Stimulated activated CD8-positive, alpha-beta memory T cell treated with anti-CD3 and anti-CD28 coated beads, Interleukin-2, amount 100 ng/mL, for 48 hours (primary cell): ENCODE measurements at places on chromosomes 11 and 22.

DNA sequence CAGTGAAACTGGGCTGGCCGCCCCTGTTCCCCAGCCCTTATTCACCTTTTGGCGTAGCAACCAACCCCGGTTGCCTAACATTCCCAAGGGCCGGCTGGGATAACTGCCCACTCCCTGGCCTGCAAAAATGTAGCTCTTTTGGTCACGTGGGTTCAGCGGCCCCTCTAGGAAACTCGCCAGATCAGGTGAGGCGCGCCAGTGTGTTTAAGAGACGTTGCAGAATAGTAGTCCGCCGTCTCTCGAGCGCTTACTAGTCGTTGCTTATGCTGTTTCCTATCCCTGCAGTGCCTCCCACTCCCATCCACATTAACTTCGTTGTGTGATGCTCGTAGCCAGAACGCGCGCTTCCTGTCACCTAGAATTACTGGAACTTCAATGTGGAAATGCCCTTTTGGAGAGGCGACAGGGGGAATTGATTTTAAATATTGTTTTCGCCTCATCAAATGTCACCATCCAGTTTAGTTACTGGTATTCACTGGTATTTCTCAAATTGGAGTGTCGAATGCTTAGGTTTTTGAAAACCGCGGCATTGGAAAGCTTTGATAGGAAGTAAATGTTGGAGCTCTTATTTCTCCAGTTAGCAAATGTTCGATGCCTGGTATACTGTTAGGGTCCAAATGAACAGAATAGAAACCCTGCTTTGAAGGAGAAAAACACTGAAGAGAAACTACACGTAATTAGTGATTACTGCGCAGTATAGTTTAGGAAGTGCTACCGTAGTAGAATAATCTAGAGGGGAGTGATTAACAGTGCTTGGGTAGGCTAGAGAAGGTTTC, 823 bp downstream of the CEP57 start:
- peak; percentile 41 for DNase-seq

- DNase-seq = no peak
Measured at GRCh38 chr11:113554526-113554925, 79.3 kb upstream of the DRD2 start.

- DNase-seq = no peak
Measured at GRCh38 chr11:118877487-118878162, 6.1 kb upstream of the CXCR5 start.

DNA sequence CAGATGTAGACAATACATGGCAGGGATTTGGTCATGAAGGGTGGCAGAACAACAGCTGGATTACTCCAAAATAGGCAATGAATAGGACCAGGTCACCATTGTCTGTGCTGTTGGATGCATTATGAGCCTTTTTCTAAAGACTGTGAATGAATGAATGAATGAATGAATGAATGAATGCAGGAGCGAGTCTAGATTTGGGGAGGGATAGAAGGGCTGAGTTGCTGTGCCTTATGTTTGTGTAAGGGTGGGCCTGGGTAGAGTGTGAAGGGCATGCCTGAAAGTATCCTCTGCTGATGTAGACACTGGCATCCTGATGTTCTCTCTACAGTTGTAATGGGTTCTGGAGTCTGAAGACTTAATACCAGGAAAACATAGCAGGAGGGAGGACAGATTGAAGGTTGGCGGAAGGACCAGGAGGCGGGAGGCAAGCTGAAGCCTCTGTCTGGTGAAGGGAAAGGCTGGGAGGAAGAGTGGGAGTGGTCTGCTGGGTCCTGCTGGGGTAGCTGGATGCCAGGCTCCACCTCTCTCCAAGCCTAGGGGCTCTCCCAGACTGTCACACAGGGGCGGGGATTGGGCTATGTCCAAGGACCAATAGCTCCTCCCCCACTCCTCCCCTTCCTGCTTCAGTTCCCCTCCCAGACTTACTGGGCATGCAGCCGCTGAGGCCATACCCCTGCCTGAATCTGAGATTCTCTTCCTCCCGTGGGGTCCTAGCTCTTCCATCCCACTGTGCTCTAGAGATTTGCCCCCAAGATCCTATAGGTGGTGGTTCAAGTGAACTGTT, 4.8 kb downstream of the TRIM3 start:
- no peak for DNase-seq

GRCh38 chr11:26649884-26650283, 72.0 kb downstream of the SLC5A12 start:
- no peak for DNase-seq

GRCh38 chr11:118691926-118692830, 12.7 kb upstream of the TREH start:
- DNase-seq = peak; percentile 65

- no peak for DNase-seq
Measured at GRCh38 chr11:17394743-17395390, 6.4 kb upstream of the KCNJ11 start.

- DNase-seq = no peak
Measured at GRCh38 chr22:29476116-29476515, 3.9 kb upstream of the NEFH start.

DNA sequence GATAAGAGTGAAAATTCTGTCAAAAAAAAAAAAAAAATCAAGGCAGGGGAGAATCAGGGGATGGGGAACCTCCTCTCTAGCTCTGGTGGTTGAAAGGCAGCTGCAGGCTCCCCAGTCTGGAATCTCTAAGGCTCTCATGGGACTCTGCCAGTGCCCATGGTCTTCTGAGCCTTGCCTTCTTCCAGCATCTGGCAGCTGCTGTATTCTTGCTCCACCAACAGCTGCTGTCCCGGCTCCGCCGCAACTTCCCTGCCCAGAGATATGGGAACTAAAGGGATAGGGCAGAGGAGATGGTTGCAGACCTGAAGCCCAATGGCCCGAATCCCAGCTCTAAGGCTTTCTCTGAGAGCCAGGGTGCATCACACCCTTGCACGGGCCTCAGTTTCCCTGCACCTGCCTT, 49.5 kb upstream of the PHF21B start:
- no peak for DNase-seq

DNA sequence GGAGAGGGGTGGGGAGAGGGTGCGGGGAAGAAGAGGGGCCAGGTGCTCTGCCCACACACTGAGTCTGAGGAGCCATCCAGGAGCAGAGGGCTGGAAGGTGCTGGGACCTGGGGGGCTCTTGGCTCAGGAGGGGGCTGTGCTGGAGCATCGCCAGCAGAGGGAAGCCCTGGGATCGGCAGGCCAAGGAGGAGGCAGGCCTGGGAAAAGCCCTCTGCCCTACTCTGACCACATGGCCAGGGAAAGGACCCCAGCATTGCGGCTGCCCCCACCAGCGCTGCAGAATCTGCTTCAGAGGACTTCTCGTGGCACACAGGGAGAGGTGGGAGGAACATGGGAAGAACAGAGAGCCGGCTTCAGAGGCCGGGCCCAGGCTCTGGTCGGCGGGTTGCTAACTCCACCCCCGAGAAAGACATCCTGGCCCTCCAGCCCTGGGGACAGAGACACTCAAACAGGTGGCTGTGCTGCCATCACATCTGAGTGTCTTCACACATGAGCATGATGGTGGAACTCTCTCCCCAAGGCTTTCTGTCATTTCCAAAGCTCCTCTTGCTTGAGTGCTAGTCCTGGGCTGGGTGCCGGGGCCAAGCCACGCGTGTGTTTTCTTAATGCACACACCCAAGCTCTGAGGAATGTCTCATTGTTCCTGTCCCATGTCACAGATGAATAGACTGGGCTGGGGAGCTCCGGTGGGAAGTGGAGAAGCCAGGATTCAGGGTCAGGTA, 1378.0 kb downstream of the BRD1 start:
- no peak for DNase-seq

DNA sequence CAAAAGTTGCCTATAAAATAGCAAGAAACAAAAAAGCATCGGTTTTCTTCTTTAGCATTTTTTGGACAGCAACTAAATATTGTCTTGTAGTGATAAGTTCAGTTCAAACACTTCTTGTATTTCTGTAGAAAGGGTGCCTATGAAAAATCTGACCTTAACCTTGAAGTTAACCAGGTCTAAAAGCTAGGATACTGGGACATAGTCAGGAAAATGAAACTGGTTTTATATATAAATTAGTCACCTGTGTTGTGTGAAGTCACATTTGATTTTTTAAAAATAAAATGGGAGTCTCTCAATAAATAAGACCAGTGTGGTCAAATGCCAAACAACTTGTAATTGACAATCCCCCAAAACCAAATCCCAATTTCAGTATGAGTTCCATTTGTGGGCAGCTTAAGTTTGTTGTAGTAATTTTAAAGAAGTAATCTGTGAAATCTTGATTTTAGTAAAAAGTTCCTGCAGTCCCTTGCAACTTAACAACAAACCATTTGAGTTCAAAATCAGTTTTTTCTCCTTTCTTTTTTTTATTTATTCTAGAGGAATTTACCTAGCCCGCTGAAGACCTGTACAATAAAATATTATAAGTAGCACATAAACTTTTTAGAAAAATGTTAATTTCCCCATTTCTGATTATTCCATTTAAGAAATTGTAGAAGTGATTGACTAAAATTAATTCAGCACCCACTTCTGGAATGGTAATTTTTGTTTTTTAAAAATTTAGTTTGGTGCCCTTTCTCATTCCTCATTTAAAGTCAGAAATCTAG, 84.5 kb upstream of the PPARA start:
- DNase-seq = no peak

- no peak for DNase-seq
Measured at GRCh38 chr22:32820131-32821119, 18.9 kb downstream of the TIMP3 start.

DNA sequence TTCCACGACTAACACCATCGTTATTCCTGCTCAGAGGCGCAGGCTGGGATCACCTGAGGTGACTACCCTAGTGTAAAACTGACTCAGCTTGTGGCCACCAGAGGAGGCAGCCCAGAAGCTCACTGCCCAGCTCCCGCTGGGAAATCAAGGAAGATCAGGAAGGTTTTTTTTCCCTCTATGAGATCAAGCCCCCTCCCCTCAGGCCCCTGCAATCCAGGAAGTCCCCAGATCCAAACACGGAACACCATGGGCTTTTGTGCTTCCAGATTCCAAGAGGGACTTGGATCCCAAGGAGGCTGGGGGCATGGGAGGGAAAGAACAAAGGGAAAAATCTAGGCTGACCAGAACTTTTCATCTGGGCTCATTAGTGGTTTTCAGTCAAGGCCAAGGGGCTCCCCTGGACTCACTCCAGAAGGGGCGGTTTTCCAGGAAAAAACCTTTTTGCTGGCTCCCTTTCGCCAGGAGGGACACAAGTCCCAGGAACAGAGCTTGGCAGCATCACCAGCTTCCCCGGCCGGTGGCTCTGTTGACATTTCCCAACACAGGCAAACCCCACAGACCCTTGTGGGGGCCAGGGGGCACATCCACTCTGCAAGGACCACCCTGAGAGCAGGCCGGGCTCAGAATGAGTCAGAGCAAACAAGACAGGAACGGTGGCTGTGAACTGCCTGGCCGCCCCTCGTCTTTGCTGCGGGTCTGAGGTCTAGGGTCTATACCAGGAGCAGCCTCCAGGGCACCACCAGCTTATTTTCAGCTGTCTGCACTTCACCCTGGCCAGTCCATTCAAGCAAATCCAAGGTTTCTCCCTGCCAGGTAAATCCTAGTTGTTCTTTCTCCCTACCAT, 36.8 kb downstream of the MYH9 start:
- no peak for DNase-seq

DNA sequence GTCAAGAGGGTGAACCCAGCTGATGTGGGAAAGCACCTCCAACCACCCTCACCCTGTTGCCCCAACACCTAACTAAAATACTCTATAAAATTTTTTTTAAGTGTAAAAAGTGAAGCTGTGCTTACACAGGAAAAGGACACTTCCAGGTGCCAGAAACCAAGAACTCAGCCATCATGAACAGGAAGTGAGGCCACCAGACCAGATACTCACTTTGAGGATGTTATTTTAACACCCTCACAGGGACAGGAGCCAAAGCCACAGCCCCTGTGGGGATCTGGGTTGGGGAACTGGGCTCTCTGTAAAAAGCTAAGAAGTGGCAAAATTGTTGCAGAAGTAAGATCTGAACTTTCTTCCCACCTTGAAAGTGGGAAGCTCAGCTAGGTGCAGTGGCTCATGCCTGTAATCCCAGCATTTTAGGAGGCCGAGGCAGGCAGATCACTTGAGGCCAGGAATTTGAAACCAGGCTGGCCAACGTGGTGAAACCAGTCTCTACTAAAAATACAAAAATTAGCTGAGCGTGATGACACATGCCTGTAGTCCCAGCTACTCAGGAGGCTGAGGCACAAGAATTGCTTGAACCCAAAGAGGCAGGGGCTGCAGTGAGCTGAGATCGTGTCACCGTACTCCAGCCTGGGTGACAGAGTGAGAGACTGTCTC, 3.8 kb downstream of the RSPH14 start:
- DNase-seq = no peak

- DNase-seq = no peak
Measured at GRCh38 chr11:103907548-103908455, 128.6 kb upstream of the DDI1 start.

DNA sequence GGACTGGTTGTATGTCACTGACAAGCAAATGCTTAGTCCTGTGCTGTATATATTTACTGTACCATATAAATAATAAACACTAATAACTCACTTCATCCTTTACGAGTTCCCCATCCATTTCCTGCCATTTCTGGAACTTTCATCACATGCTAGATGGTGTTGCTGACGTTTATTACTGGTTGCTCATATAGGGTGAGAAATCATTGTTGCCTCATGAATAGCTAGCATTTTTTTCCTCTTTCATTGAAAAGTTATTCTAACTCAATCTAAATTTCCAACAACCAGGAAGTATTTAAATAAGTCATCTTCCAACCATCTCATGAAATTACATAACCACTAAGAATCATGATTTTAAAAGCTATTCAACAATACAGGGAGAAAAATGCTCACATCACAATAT, 88.6 kb upstream of the RCN1 start:
- DNase-seq = no peak

DNA sequence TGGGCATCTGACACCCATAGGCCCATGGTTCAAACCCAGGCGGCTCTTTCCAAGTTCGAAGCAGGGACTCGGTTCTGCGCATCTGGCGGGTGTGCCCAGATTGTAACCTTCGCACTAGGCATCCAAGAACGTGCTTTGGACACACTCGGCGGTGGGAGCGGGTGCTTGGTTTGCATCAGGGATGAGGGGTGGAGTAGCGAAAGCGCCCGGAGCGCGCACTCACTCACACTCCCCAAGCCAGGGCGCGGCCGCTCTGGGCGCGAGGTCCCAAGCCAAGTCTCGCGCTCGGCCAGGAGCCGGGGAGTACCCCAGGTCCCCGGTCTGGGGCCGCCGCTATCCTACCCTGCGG, 243 bp upstream of the SYT9 start:
- no peak for DNase-seq

DNA sequence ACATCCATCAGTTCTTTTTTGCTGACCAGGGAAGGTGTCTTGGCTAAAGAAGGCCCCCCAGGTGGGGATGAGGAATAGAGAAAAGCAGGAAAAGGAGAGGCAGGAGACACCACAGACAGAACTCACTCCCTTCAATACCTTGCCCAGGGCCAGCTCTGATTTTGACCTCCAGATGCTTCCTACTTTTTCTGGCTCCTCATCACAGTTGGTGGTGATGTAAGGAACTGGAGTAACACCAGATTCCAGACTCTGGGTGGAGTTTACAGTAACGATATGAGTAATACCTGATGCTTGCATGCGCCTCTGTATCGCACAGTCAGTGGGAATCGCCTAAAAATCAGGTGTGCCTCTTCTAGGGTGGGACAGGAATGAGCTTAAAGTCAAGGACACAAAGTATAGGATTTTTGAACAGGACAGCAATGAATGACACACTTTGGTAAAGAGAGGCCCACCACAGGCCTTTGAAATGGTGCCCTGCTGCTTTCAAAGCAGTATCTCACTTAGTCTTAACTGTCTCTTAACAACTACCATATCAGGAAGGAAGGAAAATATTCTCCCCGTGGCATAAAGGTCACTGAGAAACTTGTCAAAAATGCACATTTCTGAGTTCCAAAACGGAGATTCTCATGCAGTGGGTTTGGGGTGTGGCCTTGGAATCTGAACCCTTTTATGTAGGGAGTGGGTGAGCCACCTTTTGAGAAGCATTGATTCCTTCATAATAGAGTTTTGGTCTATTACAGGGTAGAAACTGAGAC, 140.8 kb downstream of the SNX19 start:
- DNase-seq = no peak
